ENCODE measurements at places on chromosomes 3 and 15.

DNA sequence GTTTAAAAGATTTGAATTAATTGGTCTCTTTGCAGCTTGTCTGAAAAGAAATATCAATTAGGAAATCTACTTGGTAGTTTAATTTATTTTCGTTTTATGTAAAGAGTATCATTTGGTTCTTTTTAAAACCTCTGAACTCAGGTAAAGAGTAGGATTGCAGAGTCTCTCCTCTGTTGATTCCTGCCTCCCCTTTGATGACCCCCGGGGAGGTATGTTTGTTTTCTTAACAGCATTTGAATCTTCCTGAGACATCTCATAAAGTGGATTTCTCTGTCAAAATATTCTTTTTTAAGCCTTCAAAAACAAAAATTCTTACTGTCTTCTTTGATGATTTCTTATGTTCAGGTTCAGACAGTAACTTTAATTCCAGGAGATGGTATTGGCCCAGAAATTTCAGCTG, 8.0 kb downstream of the IDH3A start:
- DNase-seq, result no peak

GRCh38 chr3:124627501-124627908, 102.7 kb upstream of the UMPS start:
- DNase-seq, result no peak

GRCh38 chr3:185353823-185354614, 8.9 kb upstream of the MAP3K13 start:
- DNase-seq, result peak; percentile 17

GRCh38 chr15:66675446-66675845, 26.6 kb upstream of the SMAD6 start:
- DNase-seq, result no peak

DNA sequence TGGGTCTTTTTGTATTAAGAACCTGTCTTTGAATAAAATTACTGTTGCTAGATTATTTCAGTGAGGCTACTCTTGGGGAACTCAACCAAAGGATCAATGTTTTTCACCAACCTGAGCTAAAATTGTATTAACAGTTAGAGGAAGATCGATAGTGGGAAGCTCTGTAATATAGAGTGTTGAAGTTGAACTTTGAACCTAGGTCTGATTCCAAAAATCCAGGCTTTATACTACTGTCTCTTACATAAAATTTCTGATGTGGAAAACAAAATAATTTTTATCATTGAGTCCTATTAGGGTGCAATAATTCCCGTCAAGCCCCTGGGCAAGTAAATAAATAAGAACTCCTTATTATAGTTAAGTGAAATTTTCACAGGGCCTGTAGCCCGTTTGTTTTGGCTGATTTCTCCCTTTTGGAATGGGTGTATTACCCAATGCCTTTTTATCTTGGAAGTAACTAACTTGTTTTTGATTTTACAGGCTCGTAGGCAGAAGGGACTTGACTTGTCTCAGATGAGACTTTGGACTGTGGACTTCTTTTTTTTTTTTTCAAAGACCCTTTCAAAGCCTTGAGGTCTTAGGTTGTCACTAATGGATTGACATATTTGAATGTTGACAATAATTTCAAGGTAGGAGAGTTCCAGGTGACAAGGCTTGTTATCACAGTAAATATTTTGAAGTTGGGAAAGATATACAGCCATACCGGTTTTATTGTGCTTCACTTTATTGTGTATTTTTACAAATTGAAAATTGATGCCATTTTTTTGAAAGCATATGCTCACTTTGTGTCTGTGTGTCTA, 276.1 kb downstream of the NFKBIZ start:
- DNase-seq, result no peak

DNA sequence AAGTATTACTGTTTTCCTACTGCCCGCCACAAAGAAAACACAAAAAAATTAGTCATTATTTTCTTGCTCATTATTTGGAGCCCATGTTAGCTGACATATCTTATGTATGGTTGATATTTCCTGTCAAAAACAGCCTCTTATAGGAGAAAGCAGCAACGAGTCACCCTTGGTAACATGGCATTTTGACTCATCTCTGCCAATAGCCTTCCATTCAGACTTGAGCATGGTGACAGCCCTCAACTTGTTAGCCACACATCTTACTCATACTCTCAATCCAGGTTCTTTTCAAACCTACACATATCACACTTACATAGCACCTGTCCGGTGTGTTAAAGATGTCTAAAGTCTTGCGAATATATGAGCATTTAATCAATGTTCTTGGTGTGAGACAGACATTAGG, 109.4 kb upstream of the SAMMSON start:
- DNase-seq, result no peak

- no peak for DNase-seq
Observed at GRCh38 chr3:23325466-23326065, 122.4 kb downstream of the UBE2E2 start.

DNA sequence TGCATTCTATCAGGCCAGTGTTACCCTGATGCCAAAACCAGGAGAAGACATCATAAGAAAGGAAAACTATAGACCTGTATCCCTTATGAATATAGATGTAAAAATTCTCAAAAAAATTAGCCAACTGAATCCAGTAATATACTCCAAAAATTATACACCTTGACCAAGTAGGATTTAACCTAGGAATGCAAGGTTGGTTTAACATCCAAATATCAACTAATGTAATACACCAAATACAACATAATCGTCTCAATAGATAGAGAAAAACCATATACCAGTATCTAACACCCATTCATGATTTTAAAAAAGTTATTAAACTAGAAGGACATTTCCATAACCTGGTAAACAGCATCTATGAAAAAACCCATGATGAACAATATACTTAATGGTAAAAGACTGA, 56.5 kb upstream of the SELENOK start:
- DNase-seq, result no peak

GRCh38 chr3:161927131-161927530, 430.5 kb downstream of the OTOL1 start:
- DNase-seq, result no peak

- no peak for DNase-seq
Observed at GRCh38 chr3:197490098-197491058, 65.4 kb downstream of the BDH1 start.

GRCh38 chr3:127546970-127547733, 43.4 kb downstream of the TPRA1 start:
- DNase-seq, result no peak

- DNase-seq, result no peak
Observed at GRCh38 chr15:79401301-79401700, 30.8 kb upstream of the MINAR1 start.

GRCh38 chr3:41204369-41204768, 5.1 kb downstream of the CTNNB1 start:
- DNase-seq, result no peak

GRCh38 chr3:142808103-142808917, 80.6 kb downstream of the PCOLCE2 start:
- DNase-seq, result no peak

GRCh38 chr3:139227827-139228226, 116.0 kb upstream of the MRPS22 start:
- no peak for DNase-seq

DNA sequence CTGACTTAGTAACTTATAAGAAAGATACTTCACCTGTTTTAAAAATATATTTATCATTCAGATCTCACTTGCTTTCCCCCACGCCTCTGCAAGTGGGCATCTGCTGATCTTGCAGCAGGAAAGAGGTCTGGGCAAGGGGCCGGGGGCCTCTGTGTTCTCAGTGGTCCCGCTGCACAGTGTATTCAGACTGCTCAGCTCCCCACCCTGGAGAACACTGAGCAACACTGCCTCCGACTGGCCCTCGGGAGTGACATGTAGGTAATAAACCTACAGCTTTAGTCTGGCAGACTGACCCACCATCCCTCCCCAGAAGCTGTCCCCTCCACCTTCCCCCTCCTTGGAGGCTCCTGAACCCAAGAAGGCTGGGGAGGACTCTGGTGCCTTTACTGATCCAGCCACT, 43.8 kb downstream of the GABRB3 start:
- DNase-seq, result no peak

DNA sequence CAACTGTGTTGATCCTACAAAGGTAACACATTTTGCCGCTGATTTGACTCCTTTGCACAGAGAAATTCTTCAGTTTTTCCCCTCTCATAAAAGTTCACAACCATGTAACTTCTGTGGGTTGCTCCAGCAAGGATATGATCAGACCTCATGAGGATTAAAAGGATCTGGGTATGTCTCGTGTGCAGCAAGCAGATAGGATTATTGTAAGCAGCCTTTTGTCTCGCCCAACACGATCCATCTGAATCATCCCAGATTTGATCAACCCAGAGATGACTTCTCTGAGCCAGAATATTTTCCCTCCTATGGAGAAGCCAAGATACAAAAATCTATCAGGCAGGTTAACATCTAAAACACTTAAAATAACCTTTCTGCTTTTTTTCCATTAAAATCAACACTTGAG, 12.8 kb upstream of the BNIP2 start:
- no peak for DNase-seq

- DNase-seq, result no peak
Observed at GRCh38 chr3:197348014-197348413, 49.6 kb upstream of the DLG1 start.

- DNase-seq, result no peak
Observed at GRCh38 chr3:187012609-187013051, 82.3 kb downstream of the ST6GAL1 start.

- no peak for DNase-seq
Observed at GRCh38 chr3:10184250-10184649, 19.5 kb downstream of the IRAK2 start.

GRCh38 chr3:127489357-127489756, 101.2 kb downstream of the TPRA1 start:
- no peak for DNase-seq

GRCh38 chr3:128374746-128375445, 91.8 kb downstream of the DNAJB8 start:
- DNase-seq, result no peak

GRCh38 chr3:35936571-35936970, 297.2 kb downstream of the ARPP21 start:
- DNase-seq, result no peak

DNA sequence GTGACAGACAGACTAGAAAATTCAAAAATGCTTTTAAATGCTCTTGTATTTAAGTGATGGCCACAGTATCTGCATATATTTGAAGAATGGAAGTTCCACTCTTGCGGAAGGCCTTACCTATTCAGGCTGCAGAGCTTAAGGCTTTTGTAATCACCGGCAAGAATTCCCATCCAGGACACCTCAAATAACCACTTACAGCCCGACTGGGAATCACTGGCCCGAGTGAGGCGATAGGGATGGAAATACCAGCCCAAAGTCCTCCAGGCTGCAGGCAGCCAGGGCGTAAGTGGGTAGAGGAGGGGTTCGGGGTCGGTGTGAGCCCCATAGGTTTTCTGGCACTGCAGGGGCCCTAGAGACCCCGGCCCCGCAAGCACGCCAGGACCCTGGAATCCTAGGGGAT, 9.5 kb downstream of the CMTM7 start:
- no peak for DNase-seq

DNA sequence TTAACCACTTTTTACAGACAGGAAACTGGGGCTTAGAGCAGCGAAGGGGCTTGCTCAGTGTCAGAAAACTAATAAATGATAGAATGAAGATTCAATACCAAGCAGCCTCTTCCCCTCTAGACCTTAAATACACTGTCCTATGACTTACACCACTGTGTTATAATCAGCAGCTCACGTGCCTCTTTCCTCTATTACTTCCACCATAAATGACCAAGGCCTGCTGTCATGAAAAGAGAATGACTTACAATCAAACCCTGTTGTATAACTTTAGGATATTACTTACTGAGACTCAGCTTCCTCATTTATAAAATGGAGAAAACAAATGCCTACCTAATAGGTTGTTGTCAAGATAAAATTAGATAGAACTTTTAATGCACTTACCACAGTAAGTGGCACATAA, 11.6 kb downstream of the FMN1 start:
- no peak for DNase-seq

GRCh38 chr15:69422336-69422895, 8.3 kb downstream of the KIF23 start:
- no peak for DNase-seq

- DNase-seq, result no peak
Observed at GRCh38 chr3:83065851-83066460, 1304.5 kb upstream of the GBE1 start.

Measured in activated CD8-positive, alpha-beta memory T cell treated with anti-CD3 and anti-CD28 coated beads for 4 hours (primary cell).